Activated naive CD8-positive, alpha-beta T cell treated with anti-CD3 and anti-CD28 coated beads, Interleukin-2, amount 50 U/mL, for 24 hours (primary cell): ENCODE measurements at places on chromosomes 11 and 22.

DNA sequence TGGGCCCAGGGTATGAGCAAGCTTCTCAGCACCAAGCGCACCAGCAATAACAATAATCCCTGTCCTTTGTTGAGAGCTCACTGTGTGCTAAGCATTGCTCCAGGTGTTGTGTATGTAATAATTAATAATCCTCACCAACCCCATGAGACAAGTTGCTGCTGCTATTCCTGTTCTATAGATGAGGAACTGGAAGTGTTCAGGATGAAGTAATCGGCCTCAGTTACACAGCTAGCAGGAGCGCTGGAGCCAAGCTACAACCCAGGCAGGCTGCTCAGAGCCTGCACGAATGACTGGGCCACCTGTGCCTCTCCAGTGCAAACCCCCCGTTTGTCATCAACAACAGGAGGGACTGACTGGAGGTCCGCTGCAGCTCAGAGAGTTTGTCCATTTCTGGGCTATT lies 35.2 kb upstream of the CECR2 start:
- no peak overlapping the region for H3K27ac ChIP-seq
- no peaks in the 10 kb centered on the region for H3K27me3 ChIP-seq
- no peaks in the 10 kb centered on the region for H3K36me3 ChIP-seq
- no peaks in the 10 kb centered on the region for H3K4me1 ChIP-seq

- no peak overlapping the region for H3K27ac ChIP-seq
- no peaks in the 10 kb centered on the region for H3K36me3 ChIP-seq
- no peak for DNase-seq
- no peaks in the 10 kb centered on the region for H3K27me3 ChIP-seq
- H3K4me3 ChIP-seq = no peak overlapping the region
These were observed 309.2 kb downstream of the FAT3 start for GRCh38 chr11:92533657-92534335.

- H3K27ac ChIP-seq = no peak overlapping the region
- no peaks in the 10 kb centered on the region for H3K4me1 ChIP-seq
- H3K27me3 ChIP-seq = peaks cover 39% of the 10 kb centered on the region
- H3K36me3 ChIP-seq = no peaks in the 10 kb centered on the region
These were observed 129.0 kb downstream of the TEAD1 start for GRCh38 chr11:12803086-12803826.

DNA sequence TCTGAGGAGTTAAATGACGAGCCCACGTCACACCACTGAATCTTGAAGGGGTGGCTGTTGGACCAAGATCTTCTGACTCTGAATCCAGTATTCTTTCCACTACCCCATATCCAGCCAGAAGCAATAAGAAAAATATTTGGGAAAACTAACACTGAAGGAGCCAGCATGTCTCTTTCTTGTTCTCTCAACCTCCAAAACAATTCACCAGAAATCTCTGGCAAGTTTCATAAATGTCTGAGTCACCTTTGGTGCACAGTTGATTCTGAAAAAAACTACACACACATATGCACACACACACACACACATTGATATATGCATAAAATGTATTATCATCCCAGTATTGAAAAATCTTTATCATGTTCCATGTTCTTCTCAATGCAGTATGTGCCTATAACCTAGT lies 104.3 kb upstream of the BLID start:
- H3K27ac ChIP-seq = no peak overlapping the region
- no peak for DNase-seq
- no peaks in the 10 kb centered on the region for H3K36me3 ChIP-seq

DNA sequence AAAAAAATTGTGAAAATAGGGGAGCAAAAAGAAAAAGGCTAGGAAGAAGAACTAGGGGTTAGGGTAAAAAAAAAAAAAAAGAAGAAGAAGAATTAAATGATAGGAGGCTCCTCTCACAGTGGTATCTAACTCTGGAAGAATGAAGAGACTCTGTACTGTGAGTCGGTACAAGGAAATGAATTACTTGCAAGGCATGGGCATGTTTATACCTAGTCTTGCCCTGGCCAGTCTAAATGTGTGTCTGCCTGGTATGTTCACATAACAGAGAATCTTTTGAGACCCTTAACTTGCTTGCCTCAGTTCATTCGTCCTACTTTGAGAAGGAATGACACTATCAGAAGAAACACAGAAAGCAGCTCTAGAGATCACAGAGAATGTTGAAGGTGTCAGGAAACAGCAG lies 159.6 kb downstream of the SWAP70 start:
- peaks cover 2% of the 10 kb centered on the region for H3K36me3 ChIP-seq
- H3K27ac ChIP-seq = no peak overlapping the region
- peaks cover 27% of the 10 kb centered on the region for H3K4me1 ChIP-seq
- DNase-seq = no peak

GRCh38 chr22:28243539-28243938 lies 324.5 kb upstream of the PITPNB start:
- H3K4me3 ChIP-seq = no peak overlapping the region
- no peaks in the 10 kb centered on the region for H3K36me3 ChIP-seq
- DNase-seq = no peak
- no peaks in the 10 kb centered on the region for H3K4me1 ChIP-seq
